Thymus (tissue), 14 donors: ENCODE measurements at places on chromosomes 7 and 10. TPM values are rescaled to one million over a fixed set of nuclear protein-coding genes. Genes with fewer than 3 reads are reported as not detected.

DNA sequence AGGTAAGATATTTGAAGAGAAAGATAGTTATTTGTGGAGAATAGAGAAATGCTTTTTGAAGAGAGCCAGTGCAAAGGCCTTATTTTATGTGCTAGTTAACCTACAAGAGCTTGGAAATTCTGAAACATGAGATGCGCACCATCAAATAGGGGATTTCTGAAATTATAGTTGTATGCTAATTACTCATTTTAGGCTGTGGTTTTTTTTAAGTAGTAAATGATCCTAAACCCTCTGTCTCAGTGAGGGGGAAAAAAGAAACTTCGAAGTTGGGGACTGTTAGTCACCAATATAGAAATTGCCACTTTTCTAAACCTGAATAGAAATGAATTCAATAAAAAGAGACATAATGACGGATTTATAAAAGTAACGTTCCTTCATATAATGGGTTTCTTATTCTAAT lies 119.3 kb upstream of the MDFIC start:
- DNase-seq: no peak
- no peak overlapping the region for H3K4me3 ChIP-seq
- H3K27ac ChIP-seq: no peak overlapping the region
- H3K36me3 ChIP-seq: no peaks in the 10 kb centered on the region
- H3K4me1 ChIP-seq: no peaks in the 10 kb centered on the region
- no peaks in the 10 kb centered on the region for H3K27me3 ChIP-seq

DNA sequence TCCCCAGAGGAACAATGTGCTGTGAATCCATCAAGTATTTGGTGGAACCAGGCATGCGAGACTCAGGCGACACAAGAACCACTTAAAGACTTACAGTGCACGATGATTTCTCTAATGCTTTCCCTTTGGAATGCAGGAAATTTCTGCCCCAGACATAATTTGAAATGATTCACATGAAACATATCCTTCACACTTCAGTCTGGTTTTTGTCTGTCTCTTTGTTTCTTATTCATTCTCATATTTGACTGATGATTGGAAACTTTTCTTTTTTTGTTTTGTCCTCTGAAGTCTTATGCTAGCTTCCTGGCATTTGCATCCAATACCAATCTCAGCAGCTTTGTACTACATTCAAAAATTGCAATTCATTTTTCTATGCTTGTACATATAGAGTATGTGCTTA lies 502.8 kb downstream of the PHTF2 start:
- H3K4me1 ChIP-seq: no peaks in the 10 kb centered on the region
- H3K36me3 ChIP-seq: no peaks in the 10 kb centered on the region
- no peak overlapping the region for H3K27ac ChIP-seq
- no peaks in the 10 kb centered on the region for H3K27me3 ChIP-seq
- no peak overlapping the region for H3K4me3 ChIP-seq

Gene STN1
- total RNA-seq: 34.8 TPM

Gene PCGF5
- total RNA-seq: 37.5 TPM

Gene CUBN
- total RNA-seq: 1.7 TPM

GRCh38 chr10:132508581-132509443 lies 28.8 kb upstream of the INPP5A start:
- DNase-seq: no peak
- H3K36me3 ChIP-seq: no peaks in the 10 kb centered on the region
- no peak overlapping the region for H3K27ac ChIP-seq
- no peaks in the 10 kb centered on the region for H3K27me3 ChIP-seq

Gene STOX1
- 10.3 TPM for total RNA-seq

- no peak overlapping the region for H3K27ac ChIP-seq
- no peaks in the 10 kb centered on the region for H3K4me1 ChIP-seq
- H3K27me3 ChIP-seq: no peaks in the 10 kb centered on the region
- DNase-seq: no peak
Observed at GRCh38 chr7:137717811-137718271, 128.9 kb downstream of the DGKI start.
